ENCODE measurements at places on chromosomes 4 and X. TPM values are rescaled to one million over a fixed set of nuclear protein-coding genes. Genes with fewer than 3 reads are reported as not detected.

VSIG1 gene
- 0.47 TPM for polyA plus RNA-seq

FAAH2 gene
- polyA plus RNA-seq: 7.6 TPM

GAGE12J gene
- not detected for polyA plus RNA-seq

FAM47A gene
- polyA plus RNA-seq: not detected

C1QTNF7 gene
- polyA plus RNA-seq: 1.4 TPM

RAB39B gene
- 0.09 TPM for polyA plus RNA-seq

C4orf50 gene
- polyA plus RNA-seq: under 0.01 TPM

USP17L10 gene
- not detected for polyA plus RNA-seq

USP27X gene
- 0.65 TPM for polyA plus RNA-seq

EDA gene
- 0.57 TPM for polyA plus RNA-seq

HSFX2 gene
- polyA plus RNA-seq: 0.26 TPM

GEMIN8 gene
- polyA plus RNA-seq: 14.4 TPM

HTN1 gene
- polyA plus RNA-seq: not detected

HMX1 gene
- polyA plus RNA-seq: not detected

TKTL1 gene
- polyA plus RNA-seq: not detected

SHOX gene
- polyA plus RNA-seq: not detected

ZFYVE28 gene
- 5.2 TPM for polyA plus RNA-seq

FHDC1 gene
- polyA plus RNA-seq: 4.7 TPM

EVC gene
- polyA plus RNA-seq: 2.0 TPM

GABRB1 gene
- not detected for polyA plus RNA-seq

ATP8A1 gene
- polyA plus RNA-seq: 2.5 TPM

KIAA1210 gene
- under 0.01 TPM for polyA plus RNA-seq

FAM114A1 gene
- 13.5 TPM for polyA plus RNA-seq

NHSL2 gene
- polyA plus RNA-seq: 0.41 TPM

FGFR3 gene
- polyA plus RNA-seq: 121 TPM

PNCK gene
- polyA plus RNA-seq: 5.0 TPM

MSX1 gene
- polyA plus RNA-seq: 0.37 TPM

NAT8L gene
- not detected for polyA plus RNA-seq

CLIC2 gene
- polyA plus RNA-seq: 2.8 TPM

SMIM9 gene
- polyA plus RNA-seq: not detected

PRPS2 gene
- polyA plus RNA-seq: 19.7 TPM

ZNF630 gene
- polyA plus RNA-seq: 1.1 TPM

HTT-AS gene
- polyA plus RNA-seq: not detected

CENPVL1 gene
- not detected for polyA plus RNA-seq

AREG gene
- polyA plus RNA-seq: 12.8 TPM

SPACA5 gene
- polyA plus RNA-seq: not detected

CSAG1 gene
- not detected for polyA plus RNA-seq

GPR34 gene
- polyA plus RNA-seq: 0.65 TPM

MPP1 gene
- polyA plus RNA-seq: 6.4 TPM

SYTL5 gene
- polyA plus RNA-seq: 3.0 TPM

CA5B gene
- 1.6 TPM for polyA plus RNA-seq

ADGRA3 gene
- 4.3 TPM for polyA plus RNA-seq

Measured in esophagus (tissue), 2 donors.